AG08395 (cell line): ENCODE measurements at places on chromosomes 3 and 15.
A peak's percentile ranks its signal among the peaks of the same experiment; 100 is the strongest.

GRCh38 chr3:66492672-66493071 lies 8.2 kb downstream of the LRIG1 start:
- DNase-seq, result no peak

- peak; percentile 32 for DNase-seq
Observed at GRCh38 chr15:51907136-51907862, 64.3 kb downstream of the LEO1 start.

DNA sequence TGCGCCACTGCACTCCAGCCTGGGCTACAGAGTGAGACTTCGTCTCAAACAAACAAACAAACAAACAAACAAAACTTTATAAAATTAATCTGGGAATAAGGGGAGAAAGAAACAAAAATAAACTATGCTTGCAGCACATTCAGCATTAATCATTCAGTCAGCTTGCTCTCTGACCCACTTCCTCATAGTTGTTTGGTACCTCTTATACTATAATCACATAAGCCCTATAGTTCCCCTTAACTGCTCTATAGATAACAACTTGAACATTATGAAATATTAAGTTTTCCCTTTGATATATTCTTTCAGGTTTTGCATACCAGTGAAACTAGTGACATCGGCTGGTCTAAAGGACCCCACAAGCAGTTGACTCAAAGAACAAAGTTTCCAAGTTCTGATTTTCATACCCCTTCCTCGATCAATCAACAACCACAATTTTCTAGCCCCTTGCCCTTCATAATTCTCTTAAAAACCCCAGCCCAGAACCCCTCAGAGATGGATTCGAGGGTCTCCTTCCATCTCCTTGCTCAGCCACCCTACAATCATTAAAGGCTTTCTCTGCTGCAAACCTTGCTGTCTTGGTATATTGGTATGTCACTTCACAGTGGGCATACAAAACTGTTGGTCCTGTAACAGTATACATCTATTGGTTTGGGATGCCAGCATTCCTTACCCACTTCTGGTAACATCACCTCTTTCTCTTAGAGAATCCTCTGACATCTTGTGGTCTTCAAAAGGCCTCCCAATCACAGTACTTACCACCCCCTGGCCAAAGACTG lies 26.4 kb downstream of the BCL2L10 start:
- no peak for DNase-seq

DNA sequence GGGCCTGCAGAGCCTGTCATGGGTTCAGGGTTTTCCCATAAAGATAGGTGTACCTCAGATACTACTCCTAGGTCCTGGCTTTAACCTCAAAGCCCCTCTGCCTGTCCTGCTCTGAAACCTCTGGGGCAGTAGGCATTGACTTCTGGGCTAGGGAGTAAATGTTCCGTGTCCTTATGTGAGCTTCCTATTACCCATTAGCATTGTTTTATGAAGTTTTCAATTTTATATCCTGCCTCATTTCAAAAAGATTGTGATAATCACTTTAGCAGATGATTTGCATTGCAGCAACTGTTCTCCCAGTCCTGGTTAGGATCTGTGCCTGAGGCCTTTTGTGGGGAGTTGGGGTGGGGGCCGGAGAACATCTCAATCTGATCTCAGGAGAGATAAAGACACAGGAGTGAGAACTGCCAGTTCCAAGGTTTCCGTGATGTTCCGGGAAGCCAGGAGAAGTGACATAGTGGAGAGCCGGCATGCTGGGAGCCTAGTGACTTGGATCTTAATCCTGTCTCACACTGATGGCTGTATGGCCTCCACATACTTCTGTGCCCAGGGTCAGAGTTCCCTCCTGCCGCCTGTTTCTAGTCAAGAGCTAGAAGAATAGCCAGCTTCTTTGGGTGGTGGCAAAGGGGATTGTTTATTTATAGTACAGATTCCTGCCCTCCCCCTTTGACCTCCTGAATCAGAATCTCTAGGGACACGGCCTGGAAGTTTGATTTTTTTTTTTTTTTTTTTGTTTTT lies 10.6 kb downstream of the TPM1 start:
- DNase-seq, result no peak

DNA sequence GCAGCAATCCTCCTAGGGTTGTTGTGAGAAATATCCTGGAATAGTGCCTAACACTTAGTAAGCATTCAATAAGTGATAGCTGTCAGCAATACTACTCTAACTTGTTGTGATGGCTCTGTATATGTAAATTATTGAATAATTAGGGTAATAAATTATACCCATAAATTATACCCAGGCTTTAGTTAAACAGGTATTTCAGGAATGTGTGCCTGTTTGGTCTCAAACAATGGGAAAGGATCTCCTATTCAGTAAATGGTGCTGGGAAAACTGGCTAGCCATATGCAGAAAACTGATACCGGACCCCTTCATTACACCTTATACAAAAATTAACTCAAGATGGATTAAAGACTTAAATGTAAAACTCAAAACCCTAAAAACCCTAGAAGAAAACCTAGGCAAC lies 14.8 kb upstream of the ARNT2 start:
- DNase-seq, result no peak

GRCh38 chr3:77467702-77468625 lies 428.1 kb downstream of the ROBO2 start:
- DNase-seq, result peak; percentile 15

DNA sequence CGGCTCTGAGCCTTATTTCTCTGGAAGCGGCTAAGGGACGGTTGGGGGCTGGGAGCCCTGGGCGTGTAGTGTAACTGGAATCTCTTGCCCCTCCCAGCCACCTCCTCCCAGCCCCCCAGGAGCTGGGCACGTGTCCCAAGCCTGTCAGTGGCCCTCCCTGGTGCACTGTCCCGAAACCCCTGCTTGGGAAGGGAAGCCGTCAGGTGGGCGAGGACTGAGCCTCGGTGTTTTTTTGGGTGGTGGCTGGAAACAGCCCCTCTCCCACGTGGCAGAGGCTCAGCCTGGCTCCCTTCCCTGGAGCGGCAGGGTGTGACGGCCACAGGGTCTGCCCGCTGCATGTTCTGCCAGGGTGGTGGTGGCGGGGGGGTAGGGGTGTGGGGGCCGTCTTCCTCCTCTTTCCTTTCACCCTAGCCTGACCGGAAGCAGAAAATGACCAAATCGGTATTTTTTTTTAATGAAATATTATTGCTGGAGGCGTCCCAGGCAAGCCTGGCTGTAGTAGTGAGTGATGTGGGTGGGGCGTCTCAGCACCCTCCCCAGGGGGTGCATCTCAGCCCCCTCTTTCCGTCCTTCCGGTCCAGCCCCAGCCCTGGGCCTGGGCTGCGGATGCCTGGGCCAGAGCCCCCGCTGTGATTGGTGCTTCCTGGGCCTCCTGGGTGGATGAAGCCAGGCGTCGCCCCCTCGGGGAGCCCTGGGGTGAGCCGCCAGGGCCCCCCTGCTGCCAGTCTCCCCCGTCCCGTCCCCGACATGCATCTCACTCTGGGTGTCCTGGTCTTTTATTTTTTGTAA lies 58.8 kb upstream of the GOLGA8A start:
- no peak for DNase-seq
